ENCODE measurements at places on chromosomes 11 and 22.
A peak's percentile ranks its signal among the peaks of the same experiment; 100 is the strongest.

DNA sequence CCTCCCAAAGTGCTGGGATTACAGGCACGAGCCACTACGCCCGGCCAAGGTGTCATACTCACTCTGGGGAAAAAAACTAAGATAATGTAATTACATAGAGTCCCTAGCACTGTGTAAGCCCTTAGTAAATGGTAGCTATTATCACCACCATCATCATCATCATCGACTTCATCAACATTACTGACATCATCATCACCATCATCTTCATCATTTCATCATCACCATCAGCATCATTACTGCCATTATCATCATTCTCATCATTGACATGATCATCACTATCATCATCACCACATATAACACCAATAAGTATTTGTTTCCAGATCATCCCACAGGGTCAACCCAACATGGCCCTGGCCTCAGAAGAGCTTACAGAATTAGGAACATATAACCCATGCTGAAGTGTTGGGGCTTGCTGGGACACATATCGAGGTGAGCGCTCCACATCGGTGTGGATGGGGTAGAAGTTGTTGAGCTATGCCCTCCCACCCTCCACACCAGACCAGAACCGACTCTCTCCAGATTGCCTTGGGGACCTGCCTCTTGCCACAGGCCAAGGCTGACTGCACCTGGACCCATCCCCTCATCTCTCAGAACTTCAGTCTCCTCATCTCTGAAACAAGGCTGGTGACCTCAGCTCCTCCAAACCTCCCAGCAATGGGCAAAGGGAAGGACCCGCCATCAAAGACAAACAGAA is 14.7 kb upstream of the CD5 start:
- DNase-seq: no peak

- no peak for DNase-seq
Measured at GRCh38 chr11:133929401-133930052, 27.2 kb downstream of the IGSF9B start.

GRCh38 chr11:69578167-69578566 is 62.8 kb upstream of the CCND1 start:
- no peak for DNase-seq

- DNase-seq: no peak
Measured at GRCh38 chr11:131644204-131644795, 273.9 kb downstream of the NTM start.

DNA sequence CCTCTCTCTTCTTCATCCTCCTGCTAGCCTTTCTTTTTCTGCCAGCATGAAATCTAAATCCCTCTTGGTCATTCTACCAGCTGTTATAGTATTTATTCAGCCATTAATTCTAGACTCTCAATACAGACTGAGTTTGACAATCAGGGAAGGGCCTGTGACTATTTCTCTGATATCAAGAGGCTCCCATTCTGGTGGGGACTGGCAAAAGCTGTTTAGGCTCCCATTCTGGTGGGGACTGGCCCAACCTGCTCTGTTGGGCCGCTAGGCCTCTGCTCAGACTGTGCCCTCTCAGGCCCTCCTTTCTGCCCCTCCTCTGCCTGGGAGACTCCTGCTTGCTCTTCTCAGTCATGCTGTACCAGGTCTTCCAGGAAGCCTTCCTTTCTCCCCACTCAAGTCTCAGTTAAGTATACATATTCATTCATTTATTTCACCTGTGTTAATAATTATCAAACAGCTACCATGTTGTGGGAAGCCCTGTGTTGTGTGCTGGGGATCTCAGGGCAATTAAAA is 323.7 kb upstream of the NARS2 start:
- DNase-seq: no peak

GRCh38 chr11:2549876-2550605 is 105.2 kb downstream of the KCNQ1 start:
- no peak for DNase-seq

- peak; percentile 67 for DNase-seq
Measured at GRCh38 chr22:38923463-38924346, 33.7 kb upstream of the APOBEC3A start.

GRCh38 chr11:94781837-94782236 is 13.7 kb downstream of the AMOTL1 start:
- DNase-seq: no peak

All from AG09319 (cell line).